ENCODE measurements at places on chromosomes 3 and 15.
A peak's percentile ranks its signal among the peaks of the same experiment; 100 is the strongest.

DNA sequence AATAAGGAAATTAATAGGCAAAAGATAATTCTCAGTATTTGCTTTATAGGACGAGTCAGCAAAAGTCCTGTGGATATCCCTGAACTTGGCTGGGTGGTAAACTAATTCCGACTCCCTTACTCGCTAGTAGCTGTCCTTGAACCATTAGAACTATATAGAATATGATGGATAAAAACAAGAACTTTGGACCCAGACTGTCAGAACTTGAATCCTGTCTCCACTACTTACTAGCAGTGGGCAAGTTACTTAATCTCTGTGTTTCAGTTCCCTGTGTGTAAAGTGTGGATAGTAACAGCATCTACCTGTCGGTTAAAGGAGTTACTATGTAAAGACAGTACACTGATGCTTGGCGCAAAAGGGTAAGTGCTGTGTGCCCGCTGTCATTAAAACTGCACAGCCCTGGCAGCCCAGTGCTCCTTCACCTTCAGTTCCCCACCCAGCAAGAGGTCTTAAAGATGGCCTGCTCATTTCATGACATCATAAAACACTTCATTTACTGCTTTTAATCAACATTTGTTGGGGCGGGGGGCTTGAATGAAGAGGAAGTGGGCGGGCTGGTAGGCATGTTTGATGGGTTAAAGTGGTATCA lies 7.3 kb downstream of the TPM1 start:
- DNase-seq = no peak

DNA sequence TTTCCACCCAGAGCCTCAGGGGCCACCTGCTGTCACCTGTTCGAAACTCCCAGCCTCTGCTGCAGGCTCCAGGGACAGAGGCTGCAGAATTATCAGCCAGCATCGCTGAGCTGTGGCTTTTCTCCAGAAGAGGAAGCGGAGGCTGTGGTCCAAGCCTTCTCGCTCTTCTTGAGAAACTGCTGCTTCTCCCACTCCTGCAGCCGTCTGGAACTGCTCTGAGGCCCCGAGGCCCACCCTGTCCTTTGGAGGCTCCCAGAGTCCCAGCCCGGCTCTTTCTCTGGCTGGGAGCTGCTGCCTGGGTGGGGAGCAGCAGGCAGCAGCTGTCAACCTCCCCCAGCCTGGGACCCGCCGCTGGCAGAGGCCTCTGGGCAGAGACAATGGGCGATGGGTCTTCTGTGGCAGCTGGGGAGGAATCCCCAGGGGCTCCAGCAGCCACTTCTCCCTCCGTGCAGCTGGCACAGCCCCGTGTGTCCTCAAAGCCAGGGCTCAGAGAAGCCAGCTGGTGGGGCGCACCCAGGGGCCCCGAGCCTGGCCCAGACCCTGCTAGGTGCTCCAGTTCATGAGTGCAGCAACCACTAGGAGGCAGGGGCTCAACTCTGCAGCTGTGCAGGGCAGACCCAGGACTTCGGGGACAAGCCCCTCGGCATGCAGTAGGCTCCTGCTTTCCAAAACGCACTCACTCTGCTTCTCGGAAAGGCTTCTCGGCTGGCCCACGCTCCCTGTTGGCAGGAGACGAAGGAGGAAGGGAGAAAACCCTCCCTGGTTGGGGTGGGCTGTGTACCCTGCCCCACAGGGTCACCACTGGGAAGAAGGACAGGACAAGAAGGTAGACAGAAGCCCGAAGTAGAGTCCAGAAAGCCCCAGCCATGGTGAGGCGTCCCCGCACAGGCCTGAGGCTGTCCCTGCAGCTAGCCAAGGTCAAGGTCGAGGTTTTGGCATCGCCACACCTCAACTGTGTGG lies 49.9 kb upstream of the FURIN start:
- no peak for DNase-seq

- DNase-seq = peak; percentile 44
These were observed 9.9 kb downstream of the TJP1 start for GRCh38 chr15:29812384-29812694.

- no peak for DNase-seq
These were observed 14.8 kb downstream of the PRC1 start for GRCh38 chr15:90979582-90979981.

GRCh38 chr15:39665629-39666250 lies 84.9 kb downstream of the THBS1 start:
- DNase-seq = no peak

DNA sequence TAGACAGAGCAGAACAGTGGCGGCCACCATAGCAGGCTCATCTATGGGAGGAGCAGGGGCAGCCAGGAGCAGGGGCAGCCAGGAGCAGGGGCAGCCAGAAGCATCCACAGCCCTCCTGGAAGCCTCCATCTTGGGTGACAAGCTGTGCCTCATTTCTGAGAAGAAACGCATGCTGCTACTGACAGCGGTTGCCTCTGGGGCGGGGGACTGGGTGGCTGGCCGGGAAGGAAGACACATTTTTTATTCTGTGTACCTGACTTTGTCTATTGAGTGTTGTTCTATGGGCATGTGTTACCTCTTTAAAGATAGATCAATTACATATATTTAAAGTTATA lies 71.5 kb upstream of the KLF13 start:
- no peak for DNase-seq

- peak; percentile 47 for DNase-seq
These were observed 223.2 kb downstream of the MTHFS start for GRCh38 chr15:79673416-79674123.

- peak; percentile 76 for DNase-seq
These were observed 2.5 kb upstream of the MST1R start for GRCh38 chr3:49906073-49906743.

DNA sequence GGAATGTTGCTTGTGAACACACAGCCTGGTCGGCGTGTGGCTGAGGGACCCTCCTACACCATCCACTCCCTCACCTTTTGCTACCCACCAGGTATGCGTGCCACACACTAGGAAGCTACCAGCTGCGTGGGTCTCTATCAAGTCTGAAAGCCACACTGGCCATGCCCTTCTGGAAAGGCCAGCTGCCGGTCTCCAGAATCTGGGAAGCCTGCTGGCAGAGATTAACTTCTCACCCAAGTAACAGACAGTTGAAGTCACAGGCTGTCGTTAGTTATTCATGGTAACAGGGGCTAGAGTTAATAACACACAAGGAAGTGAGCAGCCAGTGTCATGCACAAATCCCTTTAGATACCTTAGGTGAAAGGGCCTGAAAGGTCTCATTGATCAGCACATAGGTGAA lies 48.1 kb downstream of the SUSD5 start:
- DNase-seq = no peak

GRCh38 chr3:65371053-65371452 lies 667.7 kb downstream of the MAGI1 start:
- no peak for DNase-seq

- DNase-seq = no peak
These were observed 658.2 kb upstream of the LMCD1 start for GRCh38 chr3:7843441-7843840.

DNA sequence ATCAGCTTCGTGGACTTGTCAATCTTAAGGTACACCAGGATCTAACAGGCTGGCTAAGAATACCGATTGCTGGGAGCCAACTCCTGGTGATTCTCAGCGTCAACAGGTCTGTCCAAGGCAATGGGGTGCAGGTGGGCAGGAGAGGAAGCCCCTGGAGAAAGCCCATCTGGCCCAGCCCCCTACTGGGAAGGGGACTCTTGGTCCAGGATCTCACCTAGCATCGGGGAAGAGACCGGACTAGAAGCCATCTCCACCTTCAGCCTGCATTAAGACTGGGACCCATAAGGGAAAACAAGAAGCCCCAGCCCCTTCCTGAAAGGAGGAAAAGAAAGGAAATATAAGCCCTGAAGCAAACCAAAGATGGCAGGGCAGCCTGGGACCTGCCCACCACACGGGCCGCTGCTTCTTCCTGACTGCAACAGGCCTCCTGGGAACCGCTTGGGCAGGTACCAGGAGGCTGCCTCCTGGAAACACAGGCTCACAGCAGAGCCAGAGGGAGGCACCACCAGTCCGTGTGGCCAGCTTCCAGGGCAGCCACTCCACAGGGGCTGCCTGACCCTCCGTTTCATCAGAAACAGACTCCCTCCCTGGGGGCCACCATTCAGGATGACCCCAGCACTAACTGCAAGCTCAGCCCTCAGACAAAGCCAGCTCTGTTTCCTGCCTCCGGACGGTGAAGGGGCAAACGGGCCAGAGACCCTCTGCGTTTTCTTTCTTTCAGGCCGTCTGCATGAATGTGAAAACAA lies 100.2 kb downstream of the LRIG1 start:
- no peak for DNase-seq

DNA sequence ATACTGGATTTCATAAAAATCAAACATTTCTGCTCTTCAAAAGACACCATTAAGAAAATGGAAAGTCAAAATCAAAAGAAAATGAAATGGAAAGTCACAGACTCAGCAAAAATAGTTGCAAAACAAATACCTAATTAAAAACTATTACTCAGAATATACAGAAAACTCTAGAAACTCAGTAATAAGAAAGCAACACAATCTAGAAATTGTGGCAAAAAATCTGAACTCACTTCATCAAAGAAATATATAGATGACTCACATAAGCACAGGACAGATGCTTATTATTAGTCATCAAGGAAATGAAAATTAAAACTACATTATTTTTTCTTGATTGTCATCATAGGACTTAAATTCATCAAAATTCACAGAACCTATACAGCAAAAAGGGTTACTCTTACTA lies 430.0 kb downstream of the SHQ1 start:
- no peak for DNase-seq

DNA sequence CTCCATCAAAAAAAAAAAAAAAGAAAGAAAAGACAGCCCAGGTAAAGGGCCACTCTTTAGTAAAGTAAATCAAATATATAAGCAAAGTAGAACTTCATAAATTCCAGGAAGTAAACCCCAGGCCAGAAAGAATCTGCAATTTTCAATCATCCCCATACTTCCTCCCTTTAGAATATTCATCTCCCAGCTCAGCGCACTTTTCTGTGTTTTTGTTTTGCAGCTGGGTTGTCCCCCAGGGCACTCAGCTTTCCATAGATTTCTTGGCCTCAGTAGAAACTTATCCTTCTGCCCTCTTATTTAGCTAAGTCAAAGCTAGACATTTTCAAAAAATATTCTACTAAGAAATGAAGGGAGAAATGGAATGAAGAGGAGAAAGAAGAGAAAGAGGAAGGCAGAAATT lies 24.0 kb upstream of the SPRED1 start:
- no peak for DNase-seq

DNA sequence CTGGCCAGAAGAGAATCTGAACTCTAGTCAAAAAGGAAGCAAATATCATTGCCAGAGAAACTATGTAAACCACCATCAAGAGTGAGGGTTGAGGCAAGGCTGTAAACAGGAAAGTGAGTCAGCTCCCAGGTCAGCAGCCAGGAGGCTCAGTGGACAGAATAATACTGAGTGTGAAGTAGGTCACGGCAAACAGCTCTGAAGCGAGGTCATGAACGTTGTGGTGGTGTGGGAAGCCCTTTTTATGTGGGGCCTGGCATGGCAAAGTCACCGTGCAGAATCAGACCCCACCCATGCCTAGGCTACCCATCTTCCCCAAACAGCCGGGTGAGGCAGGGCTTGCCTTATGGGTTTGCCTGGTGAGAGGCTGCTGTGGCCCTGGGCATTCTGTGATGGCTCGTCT lies 43.9 kb downstream of the THBS1 start:
- DNase-seq = peak; percentile 75

DNA sequence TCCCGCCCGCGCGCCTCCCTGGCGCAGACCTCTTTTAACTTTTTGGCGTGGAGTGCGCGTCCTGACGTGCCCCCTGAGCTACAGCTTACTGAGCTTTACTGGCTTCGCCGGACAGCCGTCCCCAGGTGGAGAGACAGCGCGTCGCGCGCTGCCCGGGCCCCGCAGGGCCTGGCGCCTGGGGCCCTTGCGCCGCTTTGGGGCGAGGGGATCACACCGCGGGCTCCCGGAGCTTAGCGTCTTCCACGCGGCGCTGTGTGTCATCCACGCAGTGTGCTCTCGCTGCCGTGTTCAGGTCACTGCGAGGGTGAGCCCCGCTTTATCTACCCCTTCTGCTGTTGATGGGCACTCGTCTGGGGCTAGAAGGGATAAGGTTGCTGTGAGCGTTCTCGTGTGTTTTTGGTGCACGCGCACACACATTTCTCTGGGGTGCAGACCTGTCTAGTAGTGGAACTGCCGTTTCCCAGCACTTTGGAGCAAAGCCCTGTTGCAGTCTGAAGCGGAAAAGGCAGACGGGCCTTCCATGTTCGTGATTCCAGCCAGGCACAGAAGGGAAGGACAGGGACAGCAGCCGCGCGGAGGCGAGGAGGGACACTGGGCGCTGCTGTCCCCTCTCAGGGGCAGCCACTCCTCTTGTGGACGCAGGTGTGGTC lies 33.1 kb upstream of the ALDH1L1 start:
- DNase-seq = no peak

GRCh38 chr3:58464866-58465265 lies 27.0 kb upstream of the KCTD6 start:
- DNase-seq = no peak

GRCh38 chr3:38573556-38573955 lies 75.9 kb downstream of the SCN5A start:
- DNase-seq = no peak

- no peak for DNase-seq
These were observed 175.9 kb upstream of the PLSCR5 start for GRCh38 chr3:146781059-146781458.

- no peak for DNase-seq
These were observed 34.6 kb upstream of the MTMR10 start for GRCh38 chr15:31025996-31026395.

- peak; percentile 19 for DNase-seq
These were observed 121.2 kb upstream of the PLXND1 start for GRCh38 chr3:129727707-129728106.

- DNase-seq = no peak
These were observed 23.6 kb upstream of the TEX55 start for GRCh38 chr3:119122350-119122749.

DNA sequence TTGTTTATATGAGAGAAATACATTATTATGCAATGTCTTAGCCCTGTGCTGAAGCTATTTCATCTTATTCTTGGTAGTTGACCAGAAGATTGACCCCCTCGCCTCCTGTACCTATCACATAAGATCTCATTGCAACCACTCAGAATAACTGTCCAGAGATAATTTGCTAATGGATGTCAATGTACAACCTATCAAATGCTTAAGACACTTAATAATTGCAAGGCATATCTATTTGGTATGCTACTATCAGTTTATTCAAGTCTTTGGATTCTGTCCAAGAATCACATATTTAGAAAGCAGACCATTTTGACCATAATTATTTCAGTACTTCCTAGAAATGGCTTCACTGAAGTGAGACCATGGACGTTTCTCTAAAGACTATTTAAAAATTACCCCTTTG lies 241.6 kb downstream of the GAP43 start:
- peak; percentile 9 for DNase-seq
